ENCODE measurements at places on chromosomes 2 and 18.

- no peak for DNase-seq
Measured at GRCh38 chr2:38122344-38122743, 46.4 kb upstream of the CYP1B1 start.

- no peak for DNase-seq
Measured at GRCh38 chr2:33448220-33448899, 28.1 kb upstream of the RASGRP3 start.

- no peak for DNase-seq
Measured at GRCh38 chr2:47401789-47402554, 984 bp upstream of the MSH2 start.

GRCh38 chr2:75459565-75460310 is 101.0 kb downstream of the EVA1A start:
- no peak for DNase-seq

GRCh38 chr2:152099367-152100050 is 665 bp upstream of the CACNB4 start:
- no peak for DNase-seq

DNA sequence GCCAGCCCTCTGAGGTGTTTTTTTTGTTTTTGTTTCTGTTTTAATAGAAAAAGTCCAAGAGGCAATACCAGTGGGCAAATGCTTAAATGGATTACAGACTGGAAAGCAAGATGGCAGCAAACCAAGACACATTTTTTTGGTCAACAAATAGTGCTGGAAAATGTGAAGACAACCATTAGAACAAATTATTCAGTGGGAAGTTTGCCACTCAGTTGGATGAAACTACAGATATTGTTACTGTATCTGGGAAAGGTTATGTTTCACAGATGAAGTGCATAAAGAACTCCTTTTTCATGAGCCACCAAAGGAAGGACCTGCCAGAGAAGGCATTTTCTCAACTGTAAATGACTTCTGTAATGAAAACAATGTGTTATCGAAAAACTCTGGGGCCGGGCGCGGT is 93.0 kb upstream of the ODC1 start:
- no peak for DNase-seq

DNA sequence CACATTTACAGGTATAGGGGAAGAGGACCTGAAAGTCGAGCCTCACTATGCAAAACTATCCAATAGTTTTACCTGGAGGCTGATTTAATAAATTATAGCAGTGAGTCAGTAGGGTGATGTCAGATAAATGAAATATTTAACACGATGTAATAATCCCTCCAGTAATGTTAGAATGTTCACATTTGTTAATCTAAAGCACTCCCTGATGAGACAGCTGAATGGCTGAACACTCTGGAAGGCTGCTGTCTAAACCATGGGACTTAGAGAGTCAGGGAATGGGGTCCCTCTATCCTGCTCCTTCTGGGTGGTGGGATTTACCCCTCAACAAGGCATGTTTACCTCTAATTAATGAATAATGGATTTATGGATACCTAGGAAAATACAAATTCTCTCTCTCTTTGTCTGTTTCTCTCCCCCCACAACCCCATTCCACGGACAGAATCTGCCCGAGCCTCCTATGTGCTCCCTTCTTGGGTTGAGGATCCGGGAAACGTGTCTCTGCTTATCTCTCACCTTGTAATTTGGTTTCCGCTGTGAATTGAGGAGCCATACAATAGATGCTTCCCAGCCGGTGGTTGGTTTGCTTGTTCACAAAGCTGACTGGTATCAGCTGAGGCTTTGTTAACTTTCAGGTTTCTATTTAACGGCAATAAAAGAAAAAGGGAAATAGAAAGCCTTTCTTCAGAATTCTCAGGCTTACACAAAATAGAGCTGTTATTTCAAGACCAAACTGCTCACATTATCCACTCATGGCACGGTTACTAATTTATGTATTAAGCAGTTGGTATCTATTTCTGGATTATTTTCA is 25.9 kb downstream of the LRRC30 start:
- DNase-seq: no peak

DNA sequence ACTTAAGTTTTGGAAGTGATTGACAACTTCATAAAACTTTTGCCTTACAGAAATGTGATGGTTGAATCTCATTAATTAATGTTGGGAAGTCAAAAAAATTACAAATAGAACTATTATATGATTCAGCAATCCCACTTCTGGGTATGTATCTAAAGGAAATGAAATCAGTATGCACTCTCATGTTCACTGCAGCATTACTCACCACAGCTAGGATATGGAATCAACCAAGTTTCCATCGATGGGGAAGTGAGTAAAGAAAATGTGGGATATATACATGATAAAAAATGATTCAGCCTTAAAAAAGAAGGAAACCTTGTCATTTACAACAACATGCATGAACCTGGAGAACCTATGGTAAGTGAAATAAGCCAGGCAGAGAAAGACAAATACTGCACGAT is 112.4 kb upstream of the WDR75 start:
- no peak for DNase-seq

GRCh38 chr2:214203744-214204289 is 207.0 kb upstream of the VWC2L start:
- no peak for DNase-seq

- no peak for DNase-seq
Measured at GRCh38 chr2:239247401-239248245, 153.2 kb downstream of the HDAC4 start.

DNA sequence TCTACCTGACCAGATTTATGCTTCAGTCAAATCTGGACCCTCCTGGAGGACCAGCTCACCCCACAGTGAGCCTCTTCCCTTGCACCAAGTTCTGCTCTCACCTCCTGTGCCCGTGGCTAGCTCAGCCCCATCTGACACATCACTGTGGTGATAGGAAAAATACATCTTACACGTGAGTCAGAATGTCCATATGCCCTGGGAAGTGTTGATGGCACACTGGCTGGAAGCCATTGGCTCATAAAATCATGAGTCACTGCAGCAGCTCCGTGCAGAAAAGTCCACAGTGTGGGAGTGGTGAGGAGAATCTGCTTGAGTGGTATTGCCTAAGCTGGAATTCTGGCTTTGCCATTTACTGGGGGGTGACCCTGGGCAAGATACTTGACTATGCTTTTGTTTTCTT is 42.6 kb upstream of the RAPGEF4 start:
- no peak for DNase-seq

- no peak for DNase-seq
Measured at GRCh38 chr2:40433736-40434135, 18.2 kb downstream of the SLC8A1 start.

- DNase-seq: peak; percentile 76
Measured at GRCh38 chr2:10668402-10669012, 21.3 kb downstream of the NOL10 start.

GRCh38 chr2:73268366-73268829 is 15.9 kb downstream of the FBXO41 start:
- no peak for DNase-seq

DNA sequence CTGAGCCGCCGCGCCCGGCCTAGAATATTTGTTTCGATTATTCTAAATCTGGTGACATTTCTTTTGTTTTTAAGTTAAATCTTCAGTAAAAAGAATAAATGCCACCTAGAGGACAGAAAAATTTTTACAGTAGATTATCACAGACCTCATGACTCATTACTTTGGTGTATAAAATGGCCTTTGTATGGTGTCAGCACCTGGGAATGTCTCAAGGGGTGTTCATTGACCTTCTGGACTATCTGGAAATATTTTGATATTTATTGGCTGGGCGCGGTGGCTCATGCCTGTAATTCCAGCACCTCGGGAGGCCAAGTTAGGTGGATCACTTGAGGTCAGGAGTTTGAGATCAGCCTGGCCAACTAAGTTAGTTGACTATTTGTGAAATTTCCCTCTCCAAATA is 30.3 kb upstream of the SLC30A6 start:
- peak; percentile 26 for DNase-seq

DNA sequence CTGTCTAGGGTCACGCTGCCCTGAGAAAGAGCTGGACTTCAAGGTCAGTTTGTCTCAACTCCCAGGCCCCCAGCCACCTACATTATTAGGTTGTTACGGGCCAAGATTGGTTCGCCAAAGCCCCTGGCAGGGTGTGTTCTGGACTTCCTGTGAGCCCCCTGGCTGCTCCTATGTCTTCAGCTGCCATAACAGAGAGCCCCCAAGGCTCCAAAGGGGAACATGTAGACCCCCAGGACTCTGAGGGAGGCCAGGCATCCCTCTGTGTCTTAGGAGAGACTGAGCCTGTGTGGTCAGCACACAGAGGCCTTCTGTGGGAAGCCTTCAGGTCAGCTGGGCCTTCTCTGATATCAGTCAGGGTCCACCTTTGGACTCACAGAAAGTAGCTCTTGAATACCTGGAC is 58.3 kb downstream of the INHBB start:
- DNase-seq: no peak

DNA sequence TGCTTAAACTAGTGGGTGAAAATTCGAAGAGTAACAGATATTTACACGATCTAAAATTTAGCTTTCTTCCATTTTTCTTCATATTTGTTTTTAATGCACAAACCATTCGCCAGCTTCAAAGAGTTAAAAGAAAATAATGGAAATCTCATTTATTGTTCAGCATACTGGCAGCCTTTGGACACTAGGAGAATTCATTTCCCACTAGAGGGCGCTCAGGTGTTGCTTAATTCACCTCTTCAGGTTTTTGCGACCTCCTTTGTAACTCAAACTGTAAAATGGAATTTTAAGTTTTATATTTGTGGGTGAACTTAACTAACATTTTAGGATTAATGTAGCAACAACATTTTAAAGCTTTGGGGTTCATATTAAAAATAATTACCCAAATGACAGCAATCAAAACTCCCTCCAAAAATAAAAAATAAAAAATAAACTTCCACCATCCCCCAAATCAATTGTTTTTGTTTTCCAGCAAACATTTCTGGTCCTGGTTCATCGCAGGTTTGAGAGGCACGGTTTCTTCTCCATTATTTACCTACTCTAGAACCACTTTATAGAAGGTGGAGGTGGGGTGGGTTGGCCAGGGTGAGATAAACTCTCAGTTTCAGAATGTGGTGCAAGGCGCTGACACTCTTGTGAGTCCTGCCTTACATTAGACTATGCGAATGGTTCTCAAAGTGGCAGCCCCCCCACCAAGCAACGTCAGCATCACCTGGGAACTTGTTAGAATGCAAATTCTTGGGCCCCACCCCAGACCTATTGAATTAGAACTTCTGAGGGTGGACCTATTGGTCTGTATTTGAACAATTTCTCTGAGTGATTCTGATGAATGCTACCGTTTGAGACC is 24.7 kb upstream of the PNPT1 start:
- peak; percentile 54 for DNase-seq

DNA sequence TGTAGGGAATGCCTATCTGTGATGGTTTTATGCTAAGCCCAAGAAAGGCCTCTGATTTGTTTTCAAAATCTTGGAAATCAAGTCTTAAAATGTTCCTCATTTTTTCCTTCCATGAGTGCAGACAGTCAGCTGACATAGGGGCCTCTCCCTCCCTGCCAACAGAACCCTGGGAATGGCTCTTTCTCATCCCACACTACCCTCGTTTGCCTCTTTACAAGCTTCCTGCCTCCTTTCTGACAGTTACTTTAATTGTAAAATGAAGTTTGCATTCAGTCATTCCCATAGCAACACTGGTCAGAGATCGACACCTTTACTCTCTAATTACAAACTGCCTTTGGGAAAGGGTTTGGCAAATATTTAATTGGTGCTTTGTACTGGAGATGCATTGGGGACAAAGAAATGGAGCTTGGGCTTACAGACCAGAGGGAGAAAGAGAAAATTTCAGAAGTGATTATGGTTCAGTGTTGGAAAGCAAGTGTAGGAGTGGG is 25.4 kb downstream of the KIF5C start:
- DNase-seq: no peak

DNA sequence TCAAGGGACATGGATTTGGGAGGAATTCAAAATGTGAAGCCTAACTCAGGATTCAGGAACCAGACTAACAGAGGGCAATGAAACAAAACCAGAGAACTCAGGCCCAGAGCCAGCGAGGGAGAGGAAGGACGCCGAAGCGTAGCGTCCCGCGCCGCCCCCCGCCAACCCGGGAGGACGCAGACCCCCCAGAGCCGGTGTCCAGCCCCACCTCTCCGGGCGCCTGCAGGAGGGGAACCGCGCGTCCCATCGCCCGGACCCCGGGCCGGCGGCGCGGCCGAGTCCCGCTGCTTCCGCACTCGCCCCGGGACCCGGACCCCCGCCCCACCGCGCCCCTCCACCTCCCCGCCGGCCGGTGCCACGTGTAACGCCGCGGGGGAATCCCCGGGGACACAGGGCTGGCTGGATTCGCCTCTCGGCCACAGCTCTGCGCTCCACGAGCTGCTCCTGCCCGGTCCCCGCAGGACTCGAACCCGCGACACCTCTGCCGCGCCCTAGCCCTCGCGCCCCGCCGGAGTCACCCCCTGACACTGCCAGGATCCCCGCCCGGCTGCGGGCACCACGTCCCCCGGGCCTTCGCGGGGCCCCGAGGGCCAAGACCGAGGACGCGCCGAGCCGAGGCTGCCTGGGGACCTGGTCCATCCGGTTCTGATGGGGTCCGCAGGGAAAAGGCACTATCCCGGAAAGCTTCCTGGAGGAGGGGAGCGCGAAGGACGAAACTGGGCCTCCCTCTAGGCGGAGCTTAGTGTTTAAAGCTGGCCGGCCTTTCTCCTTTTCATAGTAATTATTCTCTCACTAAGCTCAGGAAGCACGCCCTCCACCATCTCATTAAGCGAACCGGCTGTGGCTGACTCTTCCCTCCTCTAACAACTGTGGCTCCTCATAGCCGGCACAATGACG is 40.4 kb upstream of the FAM124B start:
- DNase-seq: no peak

Data from CD4-positive, alpha-beta T cell treated with Interleukin-17A for 1 hour (primary cell).